ENCODE measurements at places on chromosomes 6 and 20. TPM values are rescaled to one million over a fixed set of nuclear protein-coding genes. Genes with fewer than 3 reads are reported as not detected.

GRCh38 chr20:47244451-47244850 lies 112.0 kb downstream of the ZMYND8 start:
- DNase-seq: no peak

- DNase-seq: no peak
These were observed 32.1 kb upstream of the RAB23 start for GRCh38 chr6:57254055-57254717.

GRCh38 chr6:7176208-7176607 lies 68.4 kb downstream of the RREB1 start:
- DNase-seq: no peak

GRCh38 chr20:9808166-9808565 lies 30.7 kb downstream of the PAK5 start:
- no peak for DNase-seq

GRCh38 chr6:16402581-16402900 lies 164.2 kb downstream of the GMPR start:
- no peak for DNase-seq

DNA sequence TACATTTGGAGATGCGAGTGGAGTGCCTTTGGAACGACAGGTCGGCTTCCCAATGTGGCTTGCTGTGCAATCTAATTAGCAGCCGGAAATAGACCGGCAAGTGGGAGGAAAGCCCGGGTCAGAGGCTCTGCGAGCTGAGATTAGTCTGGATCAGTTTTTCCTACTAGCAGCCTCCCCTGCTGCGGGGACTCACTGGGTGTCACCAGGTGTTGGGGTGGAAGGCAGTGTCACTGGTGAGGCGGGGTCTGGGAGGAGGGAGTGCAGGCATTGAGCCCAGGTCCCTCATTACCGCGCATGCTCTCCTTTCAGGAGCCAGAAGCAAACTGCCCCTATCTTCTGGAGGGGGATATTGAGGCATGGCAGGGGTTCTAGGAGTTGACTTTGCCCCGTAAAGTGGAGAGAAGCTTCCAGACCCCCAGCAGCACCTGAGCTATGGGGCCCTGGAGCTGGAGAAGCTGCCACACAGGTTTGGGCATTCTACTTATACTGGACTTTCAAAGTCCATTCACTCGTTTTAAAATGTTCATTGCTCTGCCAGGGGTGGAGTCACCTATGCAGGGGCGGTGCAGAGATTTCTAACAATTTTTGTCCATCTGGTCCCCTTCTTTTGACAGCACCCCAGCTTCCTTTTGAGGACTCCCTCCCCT lies 11.0 kb downstream of the SULF2 start:
- DNase-seq: no peak

GRCh38 chr6:159691133-159691962 lies 1.7 kb downstream of the SOD2 start:
- no peak for DNase-seq

- DNase-seq: no peak
These were observed 104.5 kb upstream of the SPACA1 start for GRCh38 chr6:87943191-87943590.

DNA sequence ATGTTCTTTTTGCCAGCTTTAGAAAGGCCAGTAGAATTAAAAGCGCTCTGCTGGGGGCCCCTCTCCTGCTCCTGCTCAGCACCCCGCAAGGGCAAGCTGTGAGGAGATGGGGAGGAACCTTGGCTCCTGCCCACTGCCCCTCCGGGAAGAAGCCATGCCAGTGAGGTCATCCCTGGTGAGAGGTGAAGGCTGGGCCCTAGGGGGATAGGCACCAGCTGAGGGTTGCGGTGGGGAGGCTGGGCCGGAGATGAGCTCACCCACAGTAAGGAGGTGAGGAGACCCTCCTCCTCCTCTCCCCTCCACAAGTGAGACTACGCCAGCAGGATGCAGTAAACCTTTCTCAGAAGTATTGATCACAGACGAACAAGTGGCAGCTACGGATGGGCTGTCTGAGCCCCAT lies 32.1 kb downstream of the LRFN2 start:
- DNase-seq: no peak

GRCh38 chr20:33411242-33411641 lies 9.9 kb upstream of the CDK5RAP1 start:
- DNase-seq: no peak

- DNase-seq: no peak
These were observed 105.6 kb upstream of the GPR6 start for GRCh38 chr6:109872549-109872948.

Gene THEMIS
- total RNA-seq: 50.8 TPM

Gene EDN3
- total RNA-seq: not detected

Gene ARHGAP18
- total RNA-seq: 7.7 TPM

Gene KIF6
- total RNA-seq: 0.29 TPM

Gene GCNT2
- 5.0 TPM for total RNA-seq

Gene ULBP2
- 0.66 TPM for total RNA-seq

Gene PLA2G7
- total RNA-seq: not detected

Gene BANF2
- not detected for total RNA-seq

Gene BPIFA1
- total RNA-seq: not detected

Gene ARID1B
- 69.5 TPM for total RNA-seq

Gene SLC29A1
- total RNA-seq: 56.5 TPM

Gene GPX5
- not detected for total RNA-seq

Gene LGSN
- total RNA-seq: not detected

Gene ZNF311
- total RNA-seq: 0.16 TPM

Gene MCCD1
- not detected for total RNA-seq
